ENCODE measurements at places on chromosomes 1 and 21.

- no peak for DNase-seq
Measured at GRCh38 chr1:94314222-94314858, 77.0 kb upstream of the ARHGAP29 start.

DNA sequence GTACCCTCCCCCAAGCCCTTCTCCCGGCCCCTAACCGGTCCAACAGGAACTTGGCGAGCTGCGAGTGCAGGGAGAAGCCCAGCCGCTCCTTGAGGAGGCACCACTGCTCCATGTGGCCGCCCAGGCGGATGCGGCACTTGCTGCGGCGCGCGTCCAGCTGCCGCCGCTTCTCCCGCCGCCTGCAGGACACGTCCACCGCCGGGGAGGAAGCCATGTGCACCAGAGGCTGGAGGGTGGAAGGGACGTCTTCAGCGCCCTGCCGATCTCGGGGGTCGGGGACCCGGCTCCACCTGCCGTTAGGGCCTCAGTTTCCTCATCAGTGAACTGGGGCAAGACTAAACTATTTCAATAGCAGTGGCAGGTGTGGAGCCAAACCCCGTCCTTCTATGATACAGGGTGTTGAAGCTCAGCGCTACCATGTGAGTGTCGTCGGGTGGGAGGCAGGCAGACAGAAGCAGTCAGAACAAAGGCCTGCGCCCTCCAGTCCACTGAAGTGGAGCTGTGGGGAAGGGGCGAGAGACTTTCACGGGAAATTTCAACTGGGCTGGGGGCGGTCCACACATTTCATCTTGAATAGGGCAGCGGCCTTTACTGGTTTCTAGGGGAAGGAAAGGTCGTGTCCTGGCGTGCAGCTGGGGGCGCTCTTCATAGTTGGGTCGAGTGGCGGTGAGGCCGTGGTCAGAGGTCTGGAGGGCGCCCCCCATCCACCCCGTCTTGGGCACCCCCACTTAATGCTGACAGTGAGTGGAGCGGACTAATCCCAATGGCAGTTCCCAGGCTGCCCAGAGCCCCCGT, 592 bp downstream of the ZNF692 start:
- no peak for DNase-seq

DNA sequence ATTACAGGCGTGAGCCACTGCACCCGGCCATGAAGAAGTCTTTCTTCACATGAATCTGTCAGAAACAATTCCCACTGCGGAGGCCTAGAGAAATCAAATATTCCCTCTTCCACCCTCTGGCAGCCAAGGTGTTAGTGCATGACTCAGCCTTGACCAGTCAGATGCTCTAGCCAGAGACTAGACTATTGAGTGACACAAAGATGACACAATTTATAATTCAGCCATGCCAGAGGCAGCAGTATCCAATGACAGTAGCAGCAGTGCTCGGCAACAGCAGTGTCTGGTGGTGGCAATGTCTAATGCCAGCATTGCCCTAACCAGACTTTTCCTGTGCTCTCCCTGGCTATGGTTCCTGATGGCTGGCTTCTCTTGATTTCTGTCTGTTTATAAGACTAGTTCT, 8.7 kb downstream of the CTXND2 start:
- DNase-seq = no peak

GRCh38 chr1:64269558-64269884, 66.1 kb downstream of the UBE2U start:
- DNase-seq = no peak

- DNase-seq = no peak
Measured at GRCh38 chr1:207323425-207324225, 2.1 kb downstream of the CD55 start.

DNA sequence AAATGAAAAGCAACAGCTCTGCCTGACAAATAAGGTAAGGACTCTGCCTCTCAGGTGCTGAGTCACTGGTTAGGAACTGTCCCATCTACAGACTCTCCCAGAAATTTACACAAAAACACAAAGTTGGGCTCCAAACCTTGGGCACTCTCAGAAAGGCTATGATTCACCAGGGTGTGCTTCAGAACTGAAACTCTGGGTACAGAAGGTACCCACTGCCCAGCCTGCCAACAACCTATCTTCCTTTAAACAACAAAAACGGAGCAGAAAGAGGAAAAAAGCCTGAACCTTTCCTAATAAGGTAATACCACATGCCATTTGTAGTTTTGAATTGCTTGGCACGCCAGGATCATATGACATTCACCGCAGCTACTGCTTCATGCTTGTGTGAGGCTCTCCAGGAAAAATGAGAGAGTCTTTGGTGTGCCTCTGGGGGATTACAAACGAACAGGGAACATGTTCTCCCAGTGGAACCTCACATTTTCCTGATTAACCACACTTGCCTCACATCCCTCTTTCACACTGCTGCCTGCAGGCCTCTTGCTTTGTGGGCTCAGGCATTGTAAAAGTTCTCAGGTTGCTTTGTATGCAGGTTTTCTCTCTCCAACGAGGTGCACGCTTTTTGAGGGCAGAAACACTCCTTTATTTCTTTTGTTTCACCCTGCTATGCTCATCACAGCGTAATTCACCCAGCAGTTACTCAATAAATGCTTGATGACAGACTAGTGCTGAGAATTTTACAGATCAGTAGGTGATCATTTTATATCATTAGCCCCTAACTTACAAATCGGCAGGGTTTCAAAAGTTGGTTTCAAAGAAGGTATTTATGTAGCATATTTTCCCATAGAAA, 65.1 kb downstream of the GADD45A start:
- no peak for DNase-seq

GRCh38 chr1:64623750-64624191, 121.1 kb upstream of the RAVER2 start:
- DNase-seq = no peak

GRCh38 chr1:42756956-42757891, 9.6 kb downstream of the P3H1 start:
- no peak for DNase-seq

DNA sequence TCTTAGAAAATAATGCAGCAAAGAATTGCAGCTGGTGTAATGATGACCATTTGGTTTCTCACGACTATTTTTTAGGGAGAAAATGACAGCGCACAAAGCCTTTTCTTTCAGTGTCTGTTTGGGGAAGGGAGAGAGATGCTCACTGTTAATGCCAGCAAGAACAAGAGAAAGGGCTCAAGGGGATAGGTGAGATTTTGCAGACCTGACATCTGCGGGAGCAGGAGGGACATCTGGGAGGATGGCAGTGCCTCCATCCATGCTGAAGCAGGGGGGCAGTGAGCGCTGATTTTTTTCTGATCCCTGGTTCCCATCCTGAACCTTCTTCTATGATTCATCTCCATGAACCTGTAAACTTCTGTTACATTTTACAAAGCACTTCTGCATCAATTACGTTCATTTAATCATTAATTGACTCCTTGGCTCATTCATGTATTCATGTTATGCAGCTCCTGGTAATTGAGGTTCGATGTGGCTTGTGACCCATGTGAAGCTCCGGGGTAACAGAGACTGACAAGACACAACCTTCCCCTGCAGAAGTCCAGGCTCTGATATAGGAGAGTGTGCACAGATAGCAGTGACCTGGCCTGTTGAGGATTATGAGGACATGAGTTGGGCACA, 595.3 kb downstream of the PTPRU start:
- DNase-seq = no peak

DNA sequence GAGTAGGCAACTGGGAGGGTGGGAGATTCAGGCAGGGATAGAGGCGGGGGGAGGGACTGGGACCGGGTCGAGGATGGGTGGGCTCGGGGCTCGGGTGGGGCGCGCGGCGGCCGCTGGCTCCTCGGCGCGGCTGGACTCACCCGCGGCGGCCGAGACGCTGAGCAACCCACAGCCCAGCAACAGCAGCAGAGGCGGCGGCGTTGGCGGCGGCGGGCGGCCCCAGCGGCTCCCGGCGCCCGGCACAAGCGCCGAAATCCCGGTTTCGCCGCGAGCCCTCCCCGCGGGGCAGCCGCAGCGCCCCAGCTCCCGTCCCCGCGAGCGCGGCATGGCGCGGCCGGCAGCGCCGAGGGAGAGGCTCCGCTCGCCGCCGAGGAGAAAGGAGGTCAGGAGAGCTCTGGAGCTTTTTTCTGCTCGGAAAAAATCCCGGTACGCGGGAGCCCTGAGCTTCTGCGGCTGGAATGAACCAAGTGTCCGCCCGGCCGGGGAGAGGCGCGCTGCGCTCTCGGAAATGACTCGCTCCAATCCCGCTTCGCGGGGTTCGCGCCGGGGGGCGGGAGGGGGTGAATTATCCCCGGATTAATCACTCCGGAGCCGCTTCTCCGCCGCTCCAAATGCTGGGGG, at the start of gene CSMD2:
TSS of gene CSMD2 (minus strand) at position 460 of the 621 bp plus-strand sequence. CDS start at position 327, 133 bp downstream.
- DNase-seq = no peak

DNA sequence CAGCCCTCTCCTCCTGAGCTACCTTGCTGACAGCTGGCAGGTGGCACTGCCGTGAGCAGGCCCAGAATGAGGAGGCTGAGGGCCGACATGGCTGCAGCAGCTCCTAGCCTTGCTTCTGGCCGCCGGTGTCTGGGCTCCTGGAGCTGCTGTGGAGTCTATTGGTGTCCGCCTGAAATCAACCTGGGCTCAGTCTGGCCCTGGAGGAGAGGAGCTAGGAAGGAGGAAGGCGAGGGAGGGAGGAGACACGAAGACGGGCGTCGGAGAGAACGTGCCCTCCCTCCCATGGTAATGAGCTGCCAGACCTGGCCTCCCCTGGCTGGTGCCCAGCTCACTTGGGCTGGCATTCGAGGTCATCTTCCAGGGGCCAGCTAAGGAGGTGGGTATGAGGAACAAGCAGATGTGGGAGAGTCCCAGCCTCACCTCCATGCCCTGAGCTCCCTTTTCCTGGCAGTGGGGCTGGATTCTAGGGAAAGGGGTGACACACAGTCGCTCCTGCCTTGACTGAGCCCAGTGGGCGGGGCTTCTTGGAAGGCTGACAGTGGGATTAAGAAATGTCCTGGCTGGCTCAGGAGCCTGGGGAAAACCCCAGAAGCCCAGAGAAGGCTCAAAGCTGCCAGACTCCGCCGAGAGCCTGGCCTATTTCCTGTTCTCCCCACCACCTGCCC, at the start of gene PDZK1IP1:
TSS of gene PDZK1IP1 (minus strand) at position 193 of the 665 bp plus-strand sequence. CDS start at position 89, 104 bp downstream.
- DNase-seq = no peak

- no peak for DNase-seq
Measured at GRCh38 chr1:164440232-164440631, 118.8 kb upstream of the PBX1 start.

- no peak for DNase-seq
Measured at GRCh38 chr1:17112496-17113236, 6.6 kb downstream of the PADI2 start.

DNA sequence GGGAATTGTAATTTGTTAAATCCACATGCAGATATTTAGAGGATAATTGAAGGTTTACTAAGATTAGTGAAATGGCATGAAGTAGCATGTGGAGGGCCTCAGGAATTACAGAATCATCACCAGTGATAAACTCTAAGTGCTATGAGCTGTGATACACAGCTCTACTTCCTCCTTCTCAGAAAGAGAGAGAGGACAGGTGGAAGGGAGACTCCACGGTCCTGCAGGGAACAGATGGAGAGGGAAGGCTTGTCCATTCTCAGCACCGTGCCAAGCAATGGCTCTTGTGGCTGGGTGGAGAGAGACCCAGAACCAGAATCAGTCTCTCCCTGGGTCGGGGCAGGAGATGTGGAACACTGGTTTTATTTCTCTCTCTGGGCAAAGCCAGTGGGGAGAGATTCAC, 27.8 kb upstream of the LYPD8 start:
- DNase-seq = no peak

DNA sequence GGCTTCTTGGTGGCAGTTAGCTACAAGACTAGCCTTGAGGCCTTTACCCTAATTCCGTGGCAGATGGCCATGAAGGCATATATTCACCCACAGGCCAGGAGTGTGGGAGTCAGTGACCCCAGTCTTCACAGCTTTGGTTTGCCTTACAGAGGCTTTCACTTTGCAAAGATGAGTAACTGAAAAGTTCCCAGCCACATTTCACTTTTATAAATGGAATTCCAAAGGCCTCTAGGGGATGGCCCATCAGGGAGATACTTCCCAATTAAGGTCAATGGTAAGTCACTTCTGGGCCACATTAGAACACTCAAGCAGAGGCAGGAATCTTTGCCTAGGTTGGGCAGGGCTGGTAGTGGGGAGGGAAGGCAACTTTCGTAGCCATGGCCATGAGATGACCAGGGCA, 13.1 kb upstream of the HEYL start:
- no peak for DNase-seq

- no peak for DNase-seq
Measured at GRCh38 chr1:52150946-52151345, 9.1 kb downstream of the ZFYVE9 start.

DNA sequence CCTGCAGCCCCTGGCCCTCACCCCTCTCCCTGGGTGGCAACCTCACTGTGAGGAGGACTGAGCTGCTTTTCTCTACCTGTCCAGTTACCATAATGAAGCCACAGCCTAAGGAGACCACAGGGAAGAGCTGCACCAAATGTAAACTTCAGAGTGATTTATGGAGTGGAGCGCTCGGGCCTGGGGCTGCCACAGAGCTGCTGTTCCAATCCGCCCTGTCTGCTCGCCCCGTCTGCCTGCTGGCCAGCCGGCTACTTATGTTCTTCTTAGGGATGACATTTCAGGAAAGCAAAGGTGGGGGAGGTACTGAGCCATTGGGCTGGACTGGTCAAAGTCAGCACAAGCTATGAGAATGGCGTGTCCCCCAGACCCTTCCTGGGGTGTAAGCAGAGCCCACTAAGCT, 17.9 kb downstream of the SYT6 start:
- no peak for DNase-seq

GRCh38 chr1:226309398-226310244, 657 bp upstream of the LIN9 start:
- no peak for DNase-seq

DNA sequence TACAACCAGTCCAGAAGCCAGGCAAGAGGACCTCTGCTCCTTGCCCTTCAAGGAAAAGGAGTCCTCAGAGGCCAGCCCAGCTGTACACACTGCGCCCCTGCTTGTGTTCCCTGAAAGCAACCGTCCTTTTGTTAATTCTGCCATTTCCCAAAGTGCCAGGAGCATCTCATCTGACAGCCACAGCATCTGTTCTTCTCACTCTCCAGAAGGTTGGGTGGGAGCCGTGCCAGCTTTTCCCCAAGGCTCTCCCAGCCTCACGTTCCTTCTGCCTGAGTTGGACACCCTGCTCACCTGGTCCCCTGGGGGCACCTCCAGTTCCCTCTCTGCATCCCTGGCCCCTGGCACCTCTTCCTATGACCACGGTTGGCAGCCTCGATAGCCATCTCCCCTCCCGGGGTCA, 10.5 kb upstream of the CNTN2 start:
- no peak for DNase-seq

GRCh38 chr1:109792056-109792831, 28.5 kb upstream of the EPS8L3 start:
- DNase-seq = peak; percentile 6

DNA sequence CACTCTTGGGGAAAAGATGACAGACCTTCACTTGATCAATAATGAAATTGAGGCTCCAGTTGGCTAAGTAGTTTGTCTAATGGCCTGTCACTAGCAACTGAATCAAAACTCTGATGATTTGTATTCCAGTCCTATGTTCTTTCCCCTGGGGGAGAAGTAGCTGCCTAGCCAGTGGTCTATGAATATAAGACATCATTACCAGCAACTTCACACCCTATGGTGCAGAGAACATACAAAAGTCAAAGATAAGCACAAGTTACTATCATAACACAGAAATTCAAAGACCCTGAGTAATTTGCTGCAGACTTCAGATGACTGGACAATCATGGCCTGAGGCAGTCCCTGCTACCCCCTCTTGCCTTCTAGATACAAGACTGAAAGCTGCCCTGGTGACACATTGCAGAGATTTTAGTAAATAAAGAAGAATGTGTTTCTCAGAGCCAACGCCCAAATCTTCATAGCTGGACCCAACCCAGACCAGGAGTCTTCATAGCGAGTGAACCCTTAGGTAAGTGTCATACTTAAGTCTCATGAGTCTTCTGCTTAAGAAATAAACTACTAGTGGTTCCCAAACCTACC, 993 bp downstream of the PDZK1 start:
- no peak for DNase-seq

- no peak for DNase-seq
Measured at GRCh38 chr1:230250666-230251065, 175.5 kb downstream of the PGBD5 start.
